ENCODE measurements at places on chromosomes 6 and 20. TPM values are rescaled to one million over a fixed set of nuclear protein-coding genes. Genes with fewer than 3 reads are reported as not detected.

GRCh38 chr6:14274546-14275492 is 157.2 kb downstream of the CD83 start:
- DNase-seq, result no peak

- no peak for DNase-seq
Observed at GRCh38 chr6:129507846-129508245, 202.1 kb downstream of the ARHGAP18 start.

GRCh38 chr6:130070792-130071191 is 52.4 kb downstream of the L3MBTL3 start:
- DNase-seq, result no peak

Gene F13A1
- total RNA-seq, result 6.6 TPM

Gene SLC17A1
- total RNA-seq, result 0.50 TPM

Gene DNAH8
- not detected for total RNA-seq

Gene DEK
- 79.5 TPM for total RNA-seq

Gene DEFB124
- not detected for total RNA-seq

Gene SAMD5
- not detected for total RNA-seq

DNA sequence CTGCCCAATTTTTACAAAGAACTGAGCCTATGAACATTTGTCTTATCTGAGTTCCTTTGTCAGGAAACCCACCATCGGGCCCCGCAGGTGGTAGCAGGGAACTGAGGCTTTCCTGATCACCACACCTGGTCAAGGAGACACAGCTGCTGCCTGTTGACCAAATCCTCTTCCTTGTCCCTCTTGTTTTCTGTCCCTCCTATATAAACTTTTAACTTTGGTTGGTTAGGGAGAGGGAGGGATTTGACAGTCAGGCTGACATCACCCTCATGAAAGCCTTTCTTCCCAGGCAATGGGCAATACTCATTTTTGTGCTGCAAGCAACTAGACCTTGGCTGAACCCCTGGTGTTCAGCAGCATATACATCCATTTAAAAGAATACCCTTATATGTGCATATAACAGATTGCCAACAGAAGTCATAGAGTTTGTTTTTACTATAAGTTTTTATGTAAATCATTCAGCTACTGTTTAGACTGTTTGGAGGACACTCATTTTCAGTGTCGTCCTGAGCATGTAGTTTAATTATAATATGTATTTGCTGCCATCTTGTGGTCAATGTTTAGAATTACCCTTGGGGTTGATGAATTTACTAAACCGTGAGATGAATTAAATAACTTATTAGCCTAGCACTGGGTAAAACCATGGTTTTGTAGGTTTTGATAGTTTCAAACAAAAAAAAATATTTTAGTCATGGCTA is 17.0 kb downstream of the CRISP1 start:
- DNase-seq, result no peak

GRCh38 chr6:116267836-116268588 is 11.7 kb downstream of the TSPYL1 start:
- DNase-seq, result no peak

Gene B3GAT2
- total RNA-seq, result not detected

DNA sequence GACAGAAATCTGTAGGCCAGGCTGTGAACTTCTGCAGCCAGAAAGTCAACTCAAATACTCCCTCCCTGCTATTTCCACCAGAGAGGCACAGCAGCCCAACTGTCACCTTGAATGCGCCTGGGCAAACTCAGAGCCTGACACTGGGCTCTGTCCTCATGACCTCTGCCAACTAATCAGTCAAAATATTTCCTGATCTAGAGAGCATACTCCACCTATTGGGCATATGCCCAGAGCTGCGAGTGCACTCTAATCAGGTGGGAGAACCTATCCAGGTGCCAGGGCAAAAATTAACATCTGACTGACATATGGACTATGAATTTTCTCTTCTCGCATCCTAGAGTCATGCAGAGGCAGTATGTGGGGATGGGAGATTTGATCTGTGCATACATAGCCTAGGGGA is 406.3 kb upstream of the RUNX2 start:
- DNase-seq, result no peak

Gene LY6G6C
- total RNA-seq, result not detected
